Hypothalamus (tissue), 51 donors: ENCODE measurements at places on chromosomes 2 and 18.

GRCh38 chr18:77469131-77469530 is 219.5 kb downstream of the GALR1 start:
- no peak for DNase-seq

DNA sequence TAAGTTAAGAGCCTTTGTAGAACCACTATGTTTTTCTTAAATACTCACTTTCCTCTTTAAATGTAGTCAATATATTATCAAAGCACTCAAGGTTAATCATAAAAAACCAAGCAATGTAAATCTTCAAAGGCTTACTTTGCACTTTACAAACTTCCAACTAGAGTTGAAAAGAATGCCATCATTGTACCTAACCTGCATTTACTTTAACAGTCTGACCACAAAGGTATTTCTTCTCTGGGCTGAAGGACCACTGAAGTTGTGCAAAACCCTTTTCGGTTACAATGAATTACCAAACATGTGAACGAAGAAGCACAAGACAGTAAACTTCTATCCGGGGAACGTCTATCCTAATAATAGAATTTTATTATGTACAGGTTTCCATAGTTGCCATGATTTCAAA is 3.0 kb downstream of the HNRNPLL start:
- DNase-seq: no peak

DNA sequence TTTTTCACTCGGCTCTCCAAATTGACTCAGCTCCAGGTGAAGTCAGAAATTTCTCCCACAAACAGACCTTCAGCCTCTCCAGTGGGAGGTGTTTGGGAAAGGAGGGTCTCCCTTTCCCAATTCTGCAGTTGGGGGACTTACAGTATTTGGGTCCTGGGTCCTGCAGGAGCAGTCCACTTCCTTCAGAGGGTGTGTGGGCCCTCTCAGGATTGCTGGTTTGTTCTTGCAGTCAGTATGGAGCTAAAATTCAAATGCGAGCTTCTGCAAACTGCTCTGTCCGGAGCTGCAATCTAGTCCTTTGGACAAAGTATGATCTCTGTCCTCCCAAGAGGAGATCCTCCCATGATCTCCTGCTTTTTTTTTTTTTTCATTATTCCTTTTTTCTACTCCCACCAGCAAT is 87.9 kb upstream of the MSTN start:
- no peak for DNase-seq

DNA sequence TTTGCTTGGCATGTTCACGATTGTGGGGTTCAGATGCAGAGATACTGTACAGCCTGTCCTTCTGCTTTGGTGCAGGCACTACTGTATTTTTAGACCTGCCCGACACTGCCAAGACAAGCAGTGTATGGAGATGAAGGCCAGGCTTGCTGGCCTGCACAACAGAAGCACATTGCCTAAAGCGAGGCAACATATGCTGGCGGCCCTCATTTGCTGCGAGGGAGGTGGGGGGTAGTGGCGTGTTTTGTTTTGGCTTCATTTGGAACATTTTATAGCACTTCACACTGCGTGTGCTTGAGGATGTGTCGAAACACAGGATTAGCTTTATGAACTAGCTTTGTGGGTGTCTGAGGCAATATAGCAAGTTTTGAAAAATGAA is 27.0 kb downstream of the TMEM182 start:
- DNase-seq: no peak

DNA sequence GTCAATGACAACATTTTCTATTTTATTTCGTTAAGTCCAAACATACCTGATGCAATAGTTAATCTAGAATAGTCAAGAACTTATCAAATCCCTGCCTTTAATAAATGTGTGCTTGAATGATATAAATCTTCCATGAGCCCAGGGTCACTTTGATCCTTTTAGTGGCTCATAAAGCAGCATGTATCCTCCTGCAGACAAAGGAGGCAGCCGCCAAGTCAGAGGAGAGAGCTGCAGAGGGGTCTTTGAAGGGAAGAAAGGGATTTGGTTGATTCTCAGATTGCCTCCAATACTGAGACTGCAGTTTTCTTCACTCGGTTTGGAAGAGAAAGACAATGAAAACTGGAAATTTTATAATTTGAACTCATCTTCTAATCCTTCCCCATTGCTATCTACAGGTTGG is 378.4 kb upstream of the PIK3C3 start:
- DNase-seq: no peak
